Esophagus squamous epithelium (tissue), 5 donors: ENCODE measurements at places on chromosomes 7 and 10.

DNA sequence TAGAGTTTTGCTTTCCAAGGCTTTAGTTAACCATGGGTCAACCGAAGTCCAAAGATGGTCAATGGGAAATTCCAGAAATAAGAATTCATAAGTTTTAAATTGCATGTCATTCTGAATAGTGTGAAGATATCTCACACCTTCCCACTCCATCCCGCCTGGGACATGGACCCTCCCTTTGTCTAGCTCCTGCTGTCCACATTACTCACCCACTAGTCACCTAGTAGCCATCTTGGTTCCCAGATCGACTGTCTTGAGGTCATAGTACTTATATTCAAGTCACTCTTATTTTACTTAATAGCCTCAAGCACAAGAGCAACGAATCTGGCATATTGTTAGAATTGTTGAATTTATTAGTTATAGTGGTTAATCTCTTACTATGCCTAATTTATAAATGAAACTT, 366.6 kb downstream of the PRPF18 start:
- no peak for DNase-seq

- DNase-seq: no peak
Observed at GRCh38 chr7:15424468-15424867, 137.3 kb downstream of the AGMO start.

DNA sequence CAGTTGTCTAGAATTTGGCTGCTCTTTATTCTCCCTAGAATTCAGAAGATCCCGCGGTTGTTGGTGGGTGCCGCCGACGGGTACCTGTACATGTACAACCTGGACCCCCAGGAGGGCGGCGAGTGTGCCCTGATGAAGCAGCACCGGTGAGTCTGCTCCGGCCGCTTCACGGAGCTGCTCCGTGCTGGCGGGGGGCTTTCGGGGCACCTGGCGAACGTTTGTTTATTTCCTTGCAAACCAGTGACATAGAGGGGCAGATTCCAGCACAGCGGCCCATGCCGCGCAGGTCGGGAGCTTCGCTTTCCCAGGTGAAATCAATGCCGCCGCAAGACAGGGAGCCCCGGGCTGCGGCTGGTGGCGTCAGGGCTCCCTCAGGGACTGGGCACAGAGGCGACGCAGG, 38.0 kb downstream of the WIPI2 start:
- DNase-seq: no peak

- no peak for DNase-seq
Observed at GRCh38 chr10:97149079-97149531, 36.7 kb downstream of the SLIT1 start.

GRCh38 chr7:47291461-47292081, 290.3 kb downstream of the TNS3 start:
- DNase-seq: no peak
